ENCODE measurements at places on chromosomes 6 and 20. TPM values are rescaled to one million over a fixed set of nuclear protein-coding genes. Genes with fewer than 3 reads are reported as not detected.

KIAA0408 gene
- polyA plus RNA-seq: not detected

CHD6 gene
- 5.7 TPM for polyA plus RNA-seq

PAK5 gene
- not detected for polyA plus RNA-seq

PSMB1 gene
- 647 TPM for polyA plus RNA-seq

LAMA4 gene
- not detected for polyA plus RNA-seq

ULBP3 gene
- polyA plus RNA-seq: not detected

SNX21 gene
- 16.9 TPM for polyA plus RNA-seq

NQO2 gene
- polyA plus RNA-seq: 281 TPM

LY6G5C gene
- polyA plus RNA-seq: 5.8 TPM

OR2B6 gene
- polyA plus RNA-seq: not detected

AAR2 gene
- polyA plus RNA-seq: 48.8 TPM

PSORS1C1 gene
- not detected for polyA plus RNA-seq

SNAP25 gene
- not detected for polyA plus RNA-seq

PNLDC1 gene
- polyA plus RNA-seq: not detected

PTK6 gene
- 4.1 TPM for polyA plus RNA-seq

ATP9A gene
- polyA plus RNA-seq: not detected

CST3 gene
- 3,222 TPM for polyA plus RNA-seq

GRM4 gene
- not detected for polyA plus RNA-seq

AVP gene
- not detected for polyA plus RNA-seq

MRAP2 gene
- polyA plus RNA-seq: not detected

TMEM170B gene
- 9.9 TPM for polyA plus RNA-seq

C6orf52 gene
- not detected for polyA plus RNA-seq

EYA2 gene
- polyA plus RNA-seq: not detected

CALHM5 gene
- polyA plus RNA-seq: not detected

MACROD2 gene
- polyA plus RNA-seq: not detected

NT5DC1 gene
- 39.0 TPM for polyA plus RNA-seq

RBL1 gene
- 1.5 TPM for polyA plus RNA-seq

All from CD14-positive monocyte (primary cell).